Cortex of kidney (tissue), 1 donor: ENCODE measurements at places on chromosomes 7 and 10.

GRCh38 chr10:13716081-13717071 is 129.6 kb downstream of the PRPF18 start:
- DNase-seq: no peak

DNA sequence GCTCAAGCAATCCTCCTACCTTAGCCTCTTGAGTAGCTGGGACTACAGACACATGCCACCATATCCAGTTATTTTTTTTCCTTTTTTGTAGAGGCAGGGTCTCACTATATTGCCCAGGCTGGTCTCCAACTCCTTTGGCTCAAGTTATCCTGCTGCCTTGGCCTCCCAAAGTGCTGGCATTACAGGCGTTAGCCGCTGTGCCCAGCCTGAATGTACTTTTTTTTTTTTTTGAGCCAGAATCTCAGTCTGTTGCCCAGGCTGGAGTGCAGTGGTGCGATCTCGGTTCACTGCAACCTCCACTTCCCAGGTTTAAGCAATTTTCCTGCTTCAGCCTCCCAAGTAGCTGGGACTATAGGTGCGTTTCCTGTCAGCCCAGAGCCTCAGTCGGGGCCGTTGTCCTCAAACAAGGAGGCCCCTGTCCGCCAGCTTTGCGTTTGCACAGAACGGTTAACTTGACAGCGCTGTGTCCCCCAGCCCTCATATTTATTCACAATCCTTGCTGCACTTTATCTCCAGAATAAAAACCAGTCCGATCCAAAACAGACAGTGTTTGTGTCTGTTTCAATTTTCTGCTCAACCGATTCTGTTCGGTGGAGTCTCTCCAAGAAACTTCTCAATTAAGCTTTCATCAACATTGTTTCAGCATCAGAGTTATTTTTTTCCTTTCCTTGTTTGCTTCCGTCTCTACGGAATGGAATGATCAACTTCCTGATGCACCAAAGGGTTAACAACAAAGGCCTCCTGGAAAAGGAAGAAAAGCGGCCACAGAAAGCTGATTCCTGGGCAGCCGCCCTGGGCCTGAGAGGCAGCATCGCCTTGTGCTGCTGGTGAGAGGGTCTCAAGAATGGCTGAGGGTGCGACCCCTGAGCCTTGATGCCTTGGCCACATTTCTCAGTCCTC is 64.5 kb downstream of the PDIA4 start:
- no peak for DNase-seq

- DNase-seq: no peak
Observed at GRCh38 chr7:37440738-37441385, 7.8 kb downstream of the ELMO1 start.

DNA sequence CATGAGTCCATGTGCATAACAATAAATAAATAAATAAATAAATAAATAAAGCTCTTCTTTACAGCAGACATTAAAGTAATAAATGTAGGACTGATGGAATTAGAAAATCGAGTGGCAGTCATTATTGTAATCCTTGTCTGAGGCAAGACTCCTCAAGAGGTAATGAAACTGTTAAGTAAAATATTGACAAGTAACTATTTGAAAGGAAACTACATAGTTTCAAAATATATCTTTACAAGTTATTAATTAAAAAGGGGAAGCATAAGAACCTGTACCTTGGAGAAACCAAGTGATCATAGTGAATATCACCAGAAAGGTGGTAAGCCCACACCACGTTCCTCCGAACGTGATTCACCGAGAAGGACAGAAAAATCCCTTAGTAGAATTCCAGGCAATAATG is 285.6 kb upstream of the SORCS1 start:
- no peak for DNase-seq

- no peak for DNase-seq
Observed at GRCh38 chr10:97825020-97825760, 24.5 kb upstream of the GOLGA7B start.

- DNase-seq: no peak
Observed at GRCh38 chr10:20105236-20105635, 289.0 kb downstream of the PLXDC2 start.

DNA sequence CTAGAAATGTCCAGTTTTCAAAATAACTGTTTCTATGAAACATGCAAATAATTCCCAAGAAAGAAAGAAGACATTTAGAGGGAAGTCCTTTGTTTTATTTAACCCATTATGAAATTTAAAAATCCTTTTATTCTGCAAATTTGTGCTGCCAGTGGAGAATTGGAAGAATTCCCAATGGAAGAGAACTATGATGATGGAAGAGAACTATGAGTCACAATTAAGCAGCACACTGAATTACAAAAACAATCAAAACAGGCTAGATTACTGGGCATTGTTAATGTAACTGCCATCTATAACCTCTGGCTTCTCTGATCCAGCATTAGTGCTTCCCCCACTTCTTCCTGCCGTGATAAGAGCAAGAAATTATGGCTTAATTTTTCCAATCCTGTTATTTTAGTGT is 126.2 kb upstream of the FEZF1 start:
- no peak for DNase-seq

DNA sequence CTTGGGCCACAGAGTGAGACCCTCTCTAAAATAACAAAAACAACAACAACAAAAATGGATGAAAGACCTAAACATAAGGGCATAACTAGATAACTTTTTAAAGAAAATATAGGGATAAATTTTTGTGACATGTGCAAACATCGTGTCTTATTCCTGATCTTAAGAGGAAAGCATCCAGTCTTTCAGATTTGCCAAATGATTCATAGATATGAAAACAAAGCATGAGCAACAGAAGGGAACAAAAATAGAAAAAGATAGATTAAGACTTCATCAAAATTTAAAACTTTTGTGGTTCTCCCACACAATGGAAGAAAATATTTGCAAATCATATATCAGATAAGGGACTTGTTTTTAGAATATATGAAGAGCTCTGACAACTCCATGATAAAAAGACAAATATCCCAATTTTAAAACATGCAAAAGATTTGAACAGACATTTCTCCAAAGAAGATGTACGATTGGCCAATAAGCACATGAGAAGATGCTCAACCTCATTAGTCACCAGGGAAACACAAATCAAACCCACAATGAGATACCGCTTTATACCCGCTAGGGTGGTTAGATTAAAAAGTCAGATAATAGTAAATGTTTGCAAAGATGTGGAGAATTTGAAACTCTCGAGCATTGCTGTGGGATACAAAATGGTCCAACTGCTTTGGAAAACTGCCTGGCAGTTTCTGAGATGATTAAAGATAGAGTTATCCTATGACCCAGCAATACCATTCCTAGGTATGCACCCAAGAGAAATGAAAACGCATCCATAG is 20.3 kb downstream of the PPIF start:
- DNase-seq: no peak

- no peak for DNase-seq
Observed at GRCh38 chr7:117092785-117093184, 139.5 kb downstream of the ST7 start.

DNA sequence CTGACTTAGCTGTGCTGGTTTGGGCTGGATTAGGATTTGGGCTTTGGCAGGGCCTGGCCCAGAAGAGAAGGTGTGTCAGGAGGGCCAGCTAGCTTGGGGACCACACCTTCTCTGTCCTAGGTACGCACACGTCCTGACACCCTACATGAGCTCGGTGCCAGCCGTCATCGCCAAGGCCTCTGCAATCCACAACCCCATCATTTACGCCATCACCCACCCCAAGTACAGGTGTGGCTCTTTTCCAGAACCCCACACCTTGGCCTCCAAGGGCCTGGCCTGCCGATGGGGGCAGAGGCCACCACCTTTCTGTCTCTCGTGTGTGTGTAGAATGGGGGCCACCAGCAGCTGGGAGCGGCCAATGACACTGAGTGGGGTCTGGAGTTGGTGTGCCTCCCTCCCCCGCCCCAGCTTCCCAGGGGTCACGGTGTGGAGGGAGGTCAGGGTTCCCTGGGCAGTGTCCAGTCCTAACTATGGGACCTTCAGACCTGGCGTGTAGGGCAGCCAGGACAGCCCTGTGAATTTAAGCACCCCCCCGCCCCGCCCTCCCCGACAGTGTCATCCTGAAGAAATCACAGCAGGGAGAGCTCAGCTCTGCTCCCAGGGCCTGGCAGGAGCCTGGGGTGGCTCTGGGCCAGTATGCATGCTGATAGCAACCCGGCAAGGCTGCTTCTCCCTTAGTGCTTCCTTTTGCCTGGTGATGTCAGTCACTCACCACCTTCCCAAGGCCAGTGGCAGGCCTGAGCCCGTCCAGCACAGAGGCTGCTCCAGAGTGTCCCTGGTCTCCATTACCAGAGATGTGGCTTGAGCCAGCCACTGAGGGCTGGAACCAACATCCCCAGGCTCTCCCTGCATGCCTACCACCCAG is 6.9 kb upstream of the LDB3 start:
- DNase-seq: no peak

DNA sequence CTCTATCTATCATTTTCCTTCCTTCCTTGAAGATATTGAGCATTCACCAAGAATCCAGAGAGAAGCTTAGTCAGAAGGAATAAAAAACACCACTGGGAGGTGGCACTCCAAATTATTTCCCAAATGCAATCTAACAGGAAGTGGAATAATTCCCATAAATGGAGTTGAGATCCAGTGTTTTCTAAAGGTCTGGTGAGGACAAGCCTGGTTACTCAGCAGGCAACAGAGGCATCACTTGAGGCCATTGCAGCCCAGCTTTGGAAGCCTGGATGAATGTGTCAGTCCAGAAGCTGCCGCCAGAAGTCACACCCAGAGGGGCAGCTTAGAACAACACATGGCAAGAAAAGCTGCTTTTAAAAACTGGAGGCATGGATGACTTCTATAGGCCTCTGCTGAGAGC is 288.9 kb upstream of the KLF6 start:
- no peak for DNase-seq

DNA sequence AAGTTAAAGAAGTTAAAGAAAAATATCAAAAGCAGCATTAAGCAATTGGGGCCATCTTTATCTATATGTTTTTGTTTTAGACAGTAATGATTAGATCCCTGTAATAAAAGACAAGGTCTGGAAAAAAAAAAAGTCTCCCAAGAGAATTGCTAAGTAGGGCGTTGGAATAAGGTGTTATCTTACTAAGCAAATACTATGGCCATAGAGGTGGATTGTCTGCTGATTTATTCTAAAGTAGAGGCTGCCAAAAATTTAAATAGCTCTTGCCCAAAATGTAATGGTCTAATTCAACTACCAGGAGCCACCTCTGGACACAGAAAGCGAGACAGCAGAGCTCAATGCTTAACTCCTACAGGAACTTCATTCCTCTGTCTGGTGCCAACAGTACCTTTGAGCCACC is 71.6 kb downstream of the HERPUD2 start:
- no peak for DNase-seq

- no peak for DNase-seq
Observed at GRCh38 chr7:158676171-158676840, 28.3 kb downstream of the NCAPG2 start.

- no peak for DNase-seq
Observed at GRCh38 chr10:127302343-127302742, 106.0 kb upstream of the INSYN2A start.

DNA sequence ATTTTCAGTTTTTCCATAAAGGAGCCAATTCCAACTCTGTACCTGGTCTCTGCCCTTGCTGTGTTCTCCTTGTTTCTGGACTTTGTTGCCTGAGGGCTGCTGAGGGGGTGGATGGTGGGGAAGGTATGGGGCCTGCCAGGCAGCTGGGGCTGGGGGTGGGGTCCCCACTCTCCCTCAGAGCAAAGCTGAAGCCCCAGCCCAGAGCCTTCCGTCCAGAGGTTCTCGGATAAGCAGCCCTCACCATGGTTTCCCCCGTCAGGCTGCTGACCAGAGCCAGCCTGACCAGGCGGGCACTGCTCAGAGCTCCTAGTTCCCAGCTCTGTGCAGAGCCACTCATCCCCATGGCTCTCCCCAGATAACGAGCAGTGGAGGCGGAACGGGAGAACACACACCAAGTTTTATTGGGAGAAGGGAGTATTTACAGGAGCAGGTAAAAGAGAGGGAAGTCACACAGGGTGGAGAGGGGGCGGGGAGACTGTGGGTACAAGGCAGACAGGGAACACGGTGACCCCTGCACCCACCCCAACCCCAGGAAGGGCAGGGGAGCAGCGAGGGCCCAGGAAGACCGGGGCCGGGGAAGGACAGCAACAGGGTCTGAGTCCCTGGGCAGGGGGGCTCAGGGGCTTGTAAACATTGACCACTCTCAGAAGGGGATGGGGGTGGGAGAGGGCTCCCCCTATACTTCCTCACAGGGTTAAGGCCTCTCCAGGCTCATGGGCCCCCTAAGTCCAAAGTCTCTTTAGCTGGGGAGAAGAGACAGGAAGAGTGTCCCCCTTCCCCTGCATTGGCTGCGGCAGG is 5.8 kb downstream of the GNB2 start:
- DNase-seq: no peak

DNA sequence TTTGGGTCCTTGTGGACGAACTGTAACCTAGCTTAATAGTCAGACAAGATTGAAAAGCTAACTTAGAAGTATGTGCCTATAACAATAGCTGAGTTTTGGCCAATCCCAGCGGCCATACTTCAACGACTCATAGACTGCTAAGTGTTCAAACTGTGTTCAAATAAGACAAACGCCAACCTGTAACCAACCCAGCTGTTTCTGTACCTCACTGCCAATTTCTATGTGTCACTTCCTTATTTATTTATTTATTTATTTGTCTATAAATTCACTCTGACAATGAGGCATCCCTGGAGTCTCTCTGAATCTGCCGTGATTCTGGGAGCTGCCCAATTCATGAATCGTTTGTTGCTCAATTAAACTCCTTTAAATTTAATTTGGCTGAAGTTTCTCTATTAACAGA is 21.7 kb downstream of the ST8SIA6 start:
- no peak for DNase-seq

DNA sequence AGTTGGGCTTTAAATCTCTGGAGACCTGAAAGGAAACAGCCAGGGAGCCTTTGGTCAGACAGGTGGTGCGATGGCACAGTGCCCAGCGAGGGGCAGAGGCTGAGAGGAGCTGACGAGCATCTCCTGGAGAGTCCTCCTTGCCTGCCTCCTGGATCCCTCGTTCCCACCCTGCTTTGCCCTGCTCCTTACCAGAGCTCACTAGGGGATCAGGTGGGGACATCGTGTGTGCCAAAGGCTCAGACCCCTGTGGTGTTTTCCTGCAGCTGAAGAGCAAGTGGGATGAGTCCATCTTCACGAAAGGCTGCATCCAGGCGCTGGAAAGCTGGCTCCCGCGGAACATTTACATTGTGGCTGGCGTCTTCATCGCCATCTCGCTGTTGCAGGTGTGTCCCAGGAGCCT is 21.8 kb upstream of the SH2D4B start:
- no peak for DNase-seq

DNA sequence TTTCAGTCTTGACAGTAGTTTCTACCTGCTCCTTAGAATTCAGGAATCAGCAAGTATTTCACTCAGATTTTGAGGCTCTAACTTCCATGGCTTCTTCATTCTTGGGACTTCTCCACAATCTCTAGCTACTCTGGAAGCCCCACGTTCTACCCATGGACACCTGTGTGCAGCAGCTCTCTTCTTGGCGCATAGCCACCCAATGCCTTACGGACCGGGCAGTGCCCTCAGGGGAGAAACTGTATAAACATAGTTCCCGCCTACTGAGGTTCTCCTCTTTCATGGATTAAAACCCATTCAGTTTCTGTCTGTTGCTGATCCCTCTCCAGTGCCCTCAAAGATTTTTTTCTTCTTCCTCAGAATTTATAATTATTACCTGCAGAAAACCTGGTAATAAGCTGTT is 177.1 kb downstream of the SORCS1 start:
- no peak for DNase-seq

GRCh38 chr10:133170092-133170491 is 10.1 kb downstream of the KNDC1 start:
- DNase-seq: no peak

- no peak for DNase-seq
Observed at GRCh38 chr10:14605231-14605925, 169.3 kb downstream of the FAM107B start.
